ENCODE measurements at places on chromosomes 16 and 17.
A peak's percentile ranks its signal among the peaks of the same experiment; 100 is the strongest.

DNA sequence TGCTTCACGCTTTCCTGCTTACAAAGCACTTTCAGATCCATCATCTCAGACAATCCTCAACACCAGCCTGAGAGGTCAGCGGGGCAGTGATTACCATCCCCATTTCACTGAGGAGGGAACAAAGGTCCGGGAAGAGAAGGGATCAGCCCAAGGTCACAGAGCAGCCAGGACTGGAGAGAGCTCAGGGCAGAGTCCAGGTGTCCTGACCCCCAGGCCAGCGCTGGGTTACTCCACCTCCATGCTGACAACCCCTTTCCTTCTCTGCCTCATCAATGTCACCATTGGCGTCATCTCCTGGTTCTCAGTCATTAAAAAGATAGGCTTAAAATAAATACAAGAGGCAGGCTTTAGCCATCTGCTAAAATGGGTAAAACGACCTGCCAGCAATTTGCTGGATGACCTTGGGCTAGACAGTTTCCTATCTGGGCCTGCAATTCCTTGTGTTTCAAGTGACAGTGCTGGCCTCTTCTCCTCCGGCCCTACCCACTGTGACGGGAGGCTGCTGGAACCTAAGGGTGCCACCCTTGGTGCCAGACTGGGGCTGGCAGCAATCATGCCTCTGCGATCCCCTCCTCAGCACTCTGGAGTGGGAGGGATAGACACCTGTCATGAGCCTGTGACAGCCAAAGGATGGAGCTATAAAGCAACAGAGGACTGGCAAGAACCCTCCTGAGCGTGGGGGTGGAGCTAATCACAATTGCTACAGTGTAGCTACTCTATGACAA is 79.5 kb upstream of the CCL1 start:
- no peak for DNase-seq

DNA sequence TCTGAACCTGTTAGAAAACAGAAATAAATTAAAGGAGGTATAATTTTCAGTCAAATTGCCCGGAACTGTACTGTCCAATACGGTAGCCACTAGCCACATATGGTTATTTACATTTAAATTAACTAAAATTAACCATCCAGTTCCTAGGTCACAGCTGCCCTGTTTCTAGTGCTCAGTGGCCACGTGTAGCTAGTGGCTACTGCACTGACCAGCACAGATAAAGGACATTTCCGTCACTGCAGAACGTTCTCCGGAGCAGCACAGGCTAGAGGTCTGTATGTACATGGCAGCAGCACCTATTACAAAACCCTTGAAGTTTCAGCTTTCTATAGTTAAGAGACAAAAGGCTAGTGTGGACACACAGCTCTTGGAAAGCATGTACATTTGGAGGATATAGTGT is 33.7 kb downstream of the CPSF4L start:
- no peak for DNase-seq

GRCh38 chr17:81239714-81240555 is 817 bp downstream of the NDUFAF8 start:
- no peak for DNase-seq

GRCh38 chr17:13973960-13974651 is 95.2 kb upstream of the COX10 start:
- DNase-seq, result no peak

- no peak for DNase-seq
Observed at GRCh38 chr17:37737971-37738370, 6.9 kb downstream of the HNF1B start.

DNA sequence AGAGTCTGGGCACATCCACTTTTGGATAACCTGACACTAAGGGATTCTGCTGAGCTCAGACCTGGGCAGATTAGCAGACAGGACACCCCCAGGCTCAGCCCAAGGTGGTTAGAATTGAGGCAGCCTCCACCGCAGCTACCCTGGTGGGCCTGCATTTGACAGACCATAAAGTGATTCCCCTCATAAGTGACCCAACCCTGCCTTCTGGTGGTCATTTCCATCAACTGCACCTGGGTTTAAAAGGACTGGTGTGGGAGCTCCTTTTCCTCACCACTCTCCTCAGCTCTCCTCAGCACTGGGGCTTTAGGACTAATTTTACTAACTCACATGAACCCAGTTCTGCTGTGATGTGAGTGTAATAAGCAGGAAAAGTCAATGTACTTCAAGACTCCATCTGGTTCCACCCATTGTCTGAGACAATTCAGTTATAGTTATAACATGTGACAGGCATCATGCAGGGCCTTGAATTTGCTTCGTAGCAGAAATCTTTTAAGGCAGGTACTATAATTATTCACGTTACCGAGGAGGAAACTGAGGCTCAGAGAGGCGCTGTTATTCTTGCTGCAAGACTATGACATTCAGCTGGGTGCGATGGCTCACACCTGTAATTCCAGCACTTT is 42.5 kb downstream of the MYH3 start:
- DNase-seq, result peak; percentile 59

GRCh38 chr16:56603589-56603988 is 4.8 kb upstream of the MT2A start:
- no peak for DNase-seq

DNA sequence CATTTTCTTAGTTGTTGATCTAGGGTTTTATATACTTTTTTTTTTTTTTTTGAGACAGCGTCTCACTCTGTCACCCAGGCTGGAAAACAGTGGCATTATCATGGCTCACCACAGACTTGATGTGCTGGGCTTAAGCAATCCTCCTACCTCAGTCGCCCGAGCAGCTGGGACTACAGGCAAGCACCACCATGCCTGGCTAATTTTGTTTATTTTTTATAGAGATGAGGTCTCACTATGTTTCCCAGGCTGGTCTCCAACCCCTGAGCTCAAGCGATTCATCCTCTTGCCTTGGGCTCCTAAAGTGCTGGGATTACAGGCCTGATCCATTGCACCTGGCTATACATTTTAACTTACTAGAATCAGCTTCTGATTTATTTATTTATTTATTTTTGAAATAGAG is 34.2 kb upstream of the ATP2A3 start:
- DNase-seq, result no peak

- no peak for DNase-seq
Observed at GRCh38 chr17:10328971-10329923, 43.6 kb downstream of the MYH13 start.

DNA sequence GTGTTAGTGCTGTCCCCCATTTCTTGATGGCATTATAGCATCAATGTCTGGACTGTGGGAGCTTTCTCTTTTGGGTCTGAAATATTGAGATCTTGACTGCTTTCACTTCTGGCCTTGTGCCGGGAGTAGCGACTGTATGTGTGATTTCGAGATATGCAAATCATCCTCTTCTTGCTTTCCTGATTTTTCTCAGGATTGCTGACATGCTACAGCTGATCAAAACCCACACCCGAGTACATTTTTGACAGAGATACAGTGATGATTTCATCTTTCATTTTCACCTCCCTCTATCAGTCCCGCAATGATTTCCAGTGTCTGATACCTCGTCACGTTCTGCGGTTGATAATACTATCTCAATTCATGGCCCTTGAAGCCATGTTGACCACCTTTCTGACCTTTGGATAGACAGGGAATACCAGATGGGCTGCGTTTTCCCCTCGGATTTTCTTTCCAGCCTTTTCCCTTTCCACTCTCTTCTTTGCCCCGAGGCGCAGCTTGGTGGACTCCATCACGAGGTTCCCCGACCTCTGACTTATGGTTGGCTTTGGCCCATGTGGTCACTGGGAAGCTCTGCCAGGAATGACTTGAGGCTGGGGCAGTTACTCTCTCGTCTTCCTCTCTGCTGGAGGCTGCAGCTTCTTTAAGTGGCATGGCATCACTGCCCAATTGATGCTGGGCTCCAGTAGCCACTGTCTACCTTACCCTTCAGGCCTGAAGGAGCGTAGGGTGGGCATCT is 184.4 kb downstream of the SNX29 start:
- DNase-seq, result no peak

DNA sequence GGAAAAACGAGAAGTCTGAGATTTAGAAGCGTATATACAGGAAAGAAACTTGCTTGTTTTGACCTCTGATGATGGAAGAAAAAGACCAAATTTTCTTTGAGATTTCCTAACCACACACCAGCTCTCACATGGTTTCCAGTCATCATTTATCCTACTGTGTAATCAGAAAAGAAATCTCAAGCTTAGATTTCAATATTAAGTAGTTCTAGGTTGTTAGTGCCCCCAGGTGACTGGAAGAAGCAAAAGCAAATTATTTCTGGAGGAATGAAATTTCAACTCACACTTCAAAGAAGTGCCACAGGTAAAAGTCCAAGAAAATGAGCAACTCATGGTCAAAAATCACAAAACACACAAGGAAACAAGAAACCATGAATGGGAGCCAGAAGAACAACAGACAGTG is 51.8 kb upstream of the KDM6B start:
- DNase-seq, result peak; percentile 21

GRCh38 chr17:50660887-50661345 is 26.2 kb downstream of the ABCC3 start:
- no peak for DNase-seq

DNA sequence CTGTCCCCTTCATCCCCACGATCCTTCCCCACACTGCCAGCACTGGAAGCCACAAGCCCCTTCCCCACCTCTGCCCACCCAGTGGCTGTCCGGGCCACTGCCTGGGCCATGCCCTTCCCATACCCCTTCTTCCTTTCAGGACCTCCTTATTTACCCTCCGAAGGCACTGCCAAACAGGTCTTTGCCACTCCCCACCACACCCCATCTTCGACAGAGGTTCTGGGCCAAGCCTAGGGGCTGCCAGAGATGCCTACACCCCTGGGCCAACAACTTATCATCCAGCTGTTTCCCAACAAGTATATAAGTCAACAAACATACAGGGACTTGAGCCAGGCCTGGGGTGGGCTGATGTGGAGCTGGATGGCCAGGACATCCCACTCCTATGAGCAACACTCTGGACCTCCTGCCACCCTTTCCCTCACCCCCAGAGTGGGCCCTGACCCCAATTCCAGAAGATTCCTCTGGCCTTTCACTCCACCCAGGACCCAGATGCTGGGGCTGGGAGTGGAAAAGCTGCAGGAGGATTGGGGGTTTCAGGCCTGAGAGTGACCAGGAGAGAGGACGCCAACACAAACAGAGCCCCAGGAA is 1.5 kb upstream of the PPP1R1B start:
- no peak for DNase-seq

DNA sequence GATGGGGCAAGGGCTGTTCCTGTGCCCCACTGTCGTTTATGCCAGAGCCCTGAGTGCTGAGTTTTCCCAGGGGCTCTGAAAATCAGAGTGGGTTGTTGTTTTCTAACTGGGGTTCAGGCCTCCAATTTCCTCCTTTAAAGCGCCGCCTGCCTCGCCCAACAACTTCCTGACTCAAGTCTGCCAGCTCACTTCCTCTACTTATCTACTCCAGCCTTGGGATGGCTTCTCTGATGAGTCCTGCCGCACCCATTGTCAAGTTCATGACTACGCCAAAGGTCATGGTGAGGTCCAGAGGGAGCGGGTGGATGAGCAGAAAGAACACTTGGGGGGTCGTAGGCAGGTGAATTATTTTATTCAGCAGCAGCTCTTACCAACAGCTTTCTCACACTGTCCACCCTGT is 104.7 kb downstream of the UTP18 start:
- DNase-seq, result no peak

GRCh38 chr16:54632322-54633220 is 298.1 kb upstream of the IRX5 start:
- DNase-seq, result no peak

GRCh38 chr17:51434434-51435170 is 174.3 kb downstream of the UTP18 start:
- no peak for DNase-seq

DNA sequence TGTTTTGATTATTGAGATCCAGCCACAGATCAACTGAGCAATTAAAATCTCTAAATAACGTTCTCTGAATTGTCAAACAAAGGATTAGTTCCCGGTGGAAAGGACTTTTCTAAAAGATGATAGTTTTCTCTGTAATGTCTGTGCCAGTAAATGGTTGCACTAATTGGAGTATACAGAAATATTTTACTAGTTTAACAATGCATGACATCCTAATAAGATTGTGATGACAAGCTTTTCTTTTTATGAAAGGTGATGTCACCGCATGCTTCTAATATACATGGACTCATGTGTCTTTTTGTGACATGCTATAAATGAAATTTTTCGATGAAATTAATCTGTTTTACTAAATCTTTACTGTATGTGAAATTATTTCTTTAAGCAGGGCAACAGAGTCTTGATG is 211.1 kb downstream of the IRX3 start:
- no peak for DNase-seq

GRCh38 chr17:29235904-29236303 is 10.8 kb upstream of the CRYBA1 start:
- DNase-seq, result no peak

DNA sequence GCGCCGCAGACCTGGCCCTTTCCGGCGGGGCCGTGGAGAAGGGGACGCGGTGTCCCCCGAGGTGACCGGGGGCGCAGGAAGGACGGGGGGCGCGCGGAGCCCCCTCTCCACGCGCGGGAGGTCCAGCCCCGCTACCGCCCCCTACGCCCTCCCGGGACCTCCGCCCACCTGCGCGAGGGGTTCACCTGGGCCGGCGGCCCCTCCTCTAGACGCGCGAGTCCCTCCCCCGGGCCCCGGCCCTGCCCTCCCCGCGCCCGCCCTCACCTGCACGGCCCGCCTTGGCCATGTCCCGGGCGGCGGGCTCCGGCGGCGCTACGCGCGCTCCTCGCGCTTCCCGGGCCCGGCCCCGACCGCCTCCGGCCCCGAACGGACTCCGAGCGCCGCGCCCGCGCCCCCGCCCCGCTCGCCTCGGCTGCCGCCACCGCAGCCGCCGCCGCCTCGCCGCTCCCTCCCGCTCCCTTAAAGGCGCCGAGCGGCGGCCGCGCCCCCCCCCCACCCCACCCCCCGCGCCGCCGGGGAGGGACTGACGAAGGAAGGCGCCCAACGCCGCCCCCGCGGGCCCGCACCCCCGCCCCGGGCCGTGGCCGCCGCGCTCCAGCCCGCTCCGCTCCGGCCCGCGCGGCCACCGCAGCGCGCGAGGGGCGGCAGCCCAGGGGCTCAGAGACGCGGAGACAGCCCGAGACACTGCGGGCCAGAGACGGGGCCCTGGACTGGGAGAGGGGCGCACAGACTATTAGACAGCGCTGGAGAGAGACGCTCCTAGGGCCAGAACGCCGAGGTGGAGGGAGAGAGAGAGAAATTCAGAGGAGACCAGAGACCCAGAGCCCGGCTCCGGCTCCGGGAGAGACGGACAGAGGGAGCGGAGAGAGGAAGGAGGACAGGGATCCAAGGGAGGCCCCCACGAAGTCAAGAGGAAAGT is at the start of gene PITPNM3:
Gene PITPNM3, minus strand, starts transcription at position 435 of the 919 bp plus-strand sequence. Its CDS starts 149 bp downstream, at position 286.
- DNase-seq, result no peak

GRCh38 chr16:68590201-68590994 is 51.3 kb downstream of the ZFP90 start:
- DNase-seq, result peak; percentile 3

Measured in fibroblast of skin of left quadriceps (primary cell).